ENCODE measurements at places on chromosomes 7 and 10.

GRCh38 chr10:73017955-73018480 is 63.4 kb upstream of the PLA2G12B start:
- no peak for DNase-seq

GRCh38 chr7:16014031-16014430 is 327.5 kb upstream of the MEOX2 start:
- no peak for DNase-seq

GRCh38 chr7:54978364-54979116 is 40.3 kb upstream of the EGFR start:
- DNase-seq, result no peak

DNA sequence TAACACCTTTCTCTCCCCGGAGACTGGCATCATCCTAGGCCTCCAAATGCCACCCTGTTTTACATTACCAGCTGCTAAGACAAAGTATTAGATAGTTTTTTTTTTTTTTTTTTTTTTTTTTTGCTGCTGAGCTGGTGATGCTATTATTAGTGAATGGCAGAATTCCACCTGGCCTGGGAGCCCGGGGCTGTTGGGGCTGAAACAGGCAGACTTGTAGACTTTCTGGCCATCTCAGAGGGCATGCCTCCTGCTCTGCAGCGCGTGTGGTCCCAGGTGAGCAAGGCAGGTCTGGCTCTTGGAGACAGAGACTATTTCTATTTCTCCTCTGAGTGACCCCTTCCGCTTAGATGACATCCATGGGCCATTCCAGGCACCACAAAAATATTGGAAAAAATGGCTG is 104.2 kb downstream of the EMX2 start:
- no peak for DNase-seq

GRCh38 chr7:12737373-12737772 is 49.9 kb downstream of the ARL4A start:
- DNase-seq, result no peak

GRCh38 chr10:60650378-60650800 is 127.9 kb upstream of the CDK1 start:
- DNase-seq, result no peak

DNA sequence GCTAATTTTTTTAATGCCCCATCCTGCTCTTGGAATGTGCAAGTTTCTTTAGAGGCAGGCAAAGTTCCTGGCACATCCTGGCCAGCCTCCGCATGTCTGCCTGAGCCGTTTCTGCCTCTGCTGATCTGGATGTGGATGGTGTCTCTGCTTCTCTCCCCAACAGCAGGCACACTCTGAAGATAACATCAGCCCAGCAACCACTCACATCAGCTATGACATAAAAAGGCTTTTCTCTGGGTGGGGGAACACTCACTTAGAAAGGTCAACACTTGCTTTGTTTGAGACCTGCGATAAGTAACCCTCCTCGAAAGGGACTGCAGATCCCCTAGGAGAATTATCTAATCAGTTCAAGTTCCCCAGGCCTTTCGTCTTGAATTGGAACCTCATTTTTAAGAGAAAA is 142.9 kb downstream of the FGFR2 start:
- no peak for DNase-seq

DNA sequence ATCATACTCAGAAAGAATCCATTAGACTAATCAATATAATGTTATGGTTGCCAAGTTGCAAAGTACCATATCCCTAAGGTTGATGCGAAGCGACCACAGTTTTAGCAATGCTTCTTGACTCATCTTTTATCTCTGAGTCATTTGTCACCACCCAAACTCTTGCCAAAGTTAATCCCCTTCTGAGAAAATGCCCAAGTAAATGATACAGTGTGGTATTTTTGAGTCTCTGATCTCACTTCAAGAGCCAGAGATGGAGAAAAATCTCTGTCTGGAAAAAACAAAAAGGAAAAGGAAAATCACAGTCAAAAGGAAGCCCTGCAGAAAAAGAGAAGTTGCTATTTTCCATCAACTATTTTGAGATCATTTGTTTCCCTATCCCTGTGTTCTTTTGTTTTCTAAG is 26.7 kb upstream of the OTUD1 start:
- DNase-seq, result no peak

DNA sequence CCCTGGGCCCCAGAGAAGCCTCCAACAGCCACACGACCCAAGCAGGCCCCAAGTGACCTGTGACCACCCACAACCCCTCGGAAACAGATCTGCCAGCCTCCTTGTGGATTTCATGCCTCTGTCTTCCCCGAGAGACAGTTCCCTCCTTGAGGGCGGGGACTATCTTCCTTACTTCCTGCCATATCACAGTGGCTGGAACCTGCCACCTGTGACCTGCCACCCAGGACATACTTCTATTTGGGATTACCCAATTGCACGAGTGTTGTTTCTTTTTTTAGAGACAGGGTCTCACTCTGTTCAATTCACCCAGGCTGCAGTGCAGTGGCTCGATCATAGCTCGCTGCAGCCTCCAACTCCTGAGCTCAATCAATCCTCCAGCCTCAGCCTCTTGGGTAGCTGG is 25.9 kb downstream of the TNRC18 start:
- DNase-seq, result no peak

GRCh38 chr7:137036768-137037167 is 168.3 kb downstream of the CHRM2 start:
- DNase-seq, result no peak

DNA sequence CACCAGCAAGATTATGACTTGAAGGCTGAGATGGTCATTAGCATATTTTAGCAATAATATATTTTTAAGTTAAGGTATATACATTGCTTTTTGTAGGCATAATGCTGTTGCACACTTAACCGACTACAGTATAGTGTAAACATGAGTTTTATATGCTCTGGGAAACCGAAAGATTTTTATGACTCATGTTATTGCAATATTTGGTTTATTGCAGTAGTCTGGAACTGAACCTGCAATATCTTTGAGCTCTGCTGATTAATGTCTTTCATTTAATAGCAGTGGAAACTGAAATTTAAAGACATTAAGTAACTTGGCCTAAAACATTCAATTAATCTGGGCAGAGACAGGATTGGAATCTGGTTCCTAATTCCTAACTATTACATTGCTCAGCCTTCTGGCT is 266.7 kb upstream of the PLXDC2 start:
- no peak for DNase-seq

DNA sequence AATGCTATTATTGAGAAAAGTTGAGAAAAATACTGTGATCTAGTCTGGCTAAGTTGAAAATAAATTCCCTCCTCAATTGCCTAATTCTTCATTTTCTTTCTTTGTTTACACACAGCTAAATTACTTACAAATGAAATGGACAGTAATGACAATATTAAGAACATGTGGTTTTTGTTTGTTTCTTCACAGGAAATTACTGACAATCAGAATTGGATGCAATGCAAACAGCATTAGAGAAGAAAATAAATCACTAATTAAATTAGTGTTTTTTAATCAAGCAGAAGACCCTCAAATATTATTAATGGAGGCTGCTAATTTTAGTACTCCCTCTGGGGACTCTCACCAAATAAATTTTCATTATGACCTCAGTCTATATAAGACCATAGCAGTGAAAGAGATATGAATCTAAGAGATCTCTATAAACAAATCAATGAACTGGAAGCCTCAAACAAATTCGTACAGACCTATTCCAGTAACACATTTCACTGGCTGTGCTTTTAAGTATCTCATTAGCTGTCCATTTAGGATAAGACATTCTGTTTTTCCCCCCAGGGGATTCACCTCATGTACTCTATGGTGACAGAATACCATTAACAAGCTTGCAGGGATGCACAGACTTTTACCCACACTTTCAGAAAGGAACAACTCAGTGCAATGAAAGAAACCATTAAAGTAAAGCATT is 202.0 kb upstream of the DGKB start:
- no peak for DNase-seq

- DNase-seq, result no peak
Observed at GRCh38 chr7:138091032-138091431, 14.8 kb downstream of the AKR1D1 start.

DNA sequence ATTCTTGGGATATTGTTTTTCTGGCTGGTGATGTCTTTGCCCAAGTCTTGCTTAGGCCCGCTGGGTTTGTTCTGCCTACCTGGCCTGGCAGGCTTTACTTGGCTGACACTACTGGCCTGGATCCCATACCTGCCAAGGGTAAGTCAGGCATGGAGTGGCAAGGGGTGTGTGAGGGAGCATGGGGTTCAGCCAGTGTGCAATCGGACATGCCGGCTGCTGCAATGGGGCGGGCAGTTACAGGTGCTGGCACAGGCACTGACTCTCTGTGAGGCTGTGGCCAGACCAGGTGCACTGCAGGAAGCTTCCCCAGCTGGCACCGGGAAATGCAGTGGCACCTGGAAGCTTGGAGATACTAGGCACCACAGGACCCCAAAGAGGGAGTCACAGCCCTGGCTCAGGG is 168.4 kb downstream of the PON1 start:
- DNase-seq, result no peak

- peak; percentile 16 for DNase-seq
Observed at GRCh38 chr10:22550732-22551131, 163.6 kb downstream of the PIP4K2A start.

- no peak for DNase-seq
Observed at GRCh38 chr10:121102706-121103105, 251.5 kb downstream of the WDR11 start.

GRCh38 chr10:112071596-112072133 is 111.9 kb downstream of the GPAM start:
- no peak for DNase-seq

GRCh38 chr7:107267138-107267537 is 98.3 kb downstream of the HBP1 start:
- no peak for DNase-seq

DNA sequence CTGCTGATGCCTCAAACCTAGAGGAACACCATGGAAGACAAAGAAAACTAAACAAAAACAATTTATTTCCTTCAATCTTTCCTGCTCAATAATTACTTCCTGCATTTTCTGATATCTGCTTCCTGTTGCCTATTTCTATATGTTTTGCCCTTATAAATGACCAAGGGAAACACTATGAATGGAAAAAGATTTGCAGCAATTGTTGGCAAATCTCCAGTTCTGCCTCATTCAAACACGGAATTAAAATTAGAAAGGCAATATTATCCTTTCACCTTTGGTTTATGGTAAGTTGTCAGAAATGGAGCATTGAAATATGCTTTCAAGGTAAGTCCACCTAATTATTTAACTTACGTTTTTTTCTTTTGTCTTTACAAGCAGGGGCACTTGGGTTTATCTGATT is 552.2 kb upstream of the ANKRD30A start:
- no peak for DNase-seq

- DNase-seq, result no peak
Observed at GRCh38 chr7:47310020-47310419, 271.9 kb downstream of the TNS3 start.

DNA sequence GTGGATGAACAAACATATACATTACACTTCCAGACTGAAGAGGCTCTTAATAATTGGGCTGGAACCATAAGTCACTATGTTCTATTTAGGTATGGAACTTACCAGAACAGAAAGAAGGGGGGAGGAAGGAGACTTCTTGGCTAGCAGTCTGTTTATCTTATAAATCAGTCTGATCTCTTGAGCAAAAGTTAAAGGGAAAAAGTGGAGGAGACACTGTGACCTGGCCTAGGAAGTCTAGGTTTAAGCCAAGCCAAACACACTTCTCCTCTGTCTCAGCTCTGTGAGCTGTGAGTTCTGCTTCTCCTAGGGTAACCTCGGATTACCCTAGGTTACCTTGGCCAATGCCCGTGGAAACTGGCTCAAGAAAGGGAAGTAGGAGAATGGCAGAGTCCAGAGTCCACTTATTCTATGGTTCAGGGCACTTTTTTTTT is 95.2 kb downstream of the PFKFB3 start:
- no peak for DNase-seq

DNA sequence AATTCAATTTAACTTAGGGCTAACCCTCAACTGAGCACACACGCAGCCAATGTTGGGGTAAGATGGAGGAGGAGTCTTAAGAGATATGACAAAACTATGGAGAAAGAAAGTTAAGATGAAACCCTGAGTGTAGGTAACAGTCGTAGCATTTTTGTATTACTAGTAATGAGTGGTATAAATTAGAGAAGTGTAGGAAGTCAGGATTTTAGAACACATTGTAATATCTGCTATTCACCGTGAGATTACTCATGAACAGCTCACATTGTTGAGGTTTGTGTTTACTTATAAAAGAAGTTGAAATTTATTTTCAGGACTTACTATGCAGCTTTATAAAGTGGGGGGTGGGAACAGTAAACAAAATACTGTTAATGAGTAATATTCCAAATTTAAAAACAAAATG is 107.2 kb downstream of the ARHGAP21 start:
- no peak for DNase-seq

DNA sequence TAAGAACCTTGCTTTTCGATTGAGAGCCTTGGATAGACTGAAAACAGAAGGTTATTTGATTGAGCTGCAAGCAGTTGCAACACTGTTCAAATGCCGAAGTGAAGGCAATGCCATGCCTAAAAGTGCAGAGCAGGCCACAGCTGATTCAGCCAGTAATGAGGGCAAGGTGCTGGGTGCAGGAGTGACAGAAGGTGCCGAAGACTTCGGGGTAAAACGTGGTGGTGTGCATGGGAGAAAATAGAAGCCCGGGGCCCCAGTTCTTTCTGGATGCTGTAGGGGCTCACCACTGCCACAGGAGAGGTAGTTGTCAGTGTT is 43.6 kb upstream of the GATAD1 start:
- no peak for DNase-seq

GRCh38 chr7:8684426-8684825 is 251.0 kb downstream of the NXPH1 start:
- no peak for DNase-seq

DNA sequence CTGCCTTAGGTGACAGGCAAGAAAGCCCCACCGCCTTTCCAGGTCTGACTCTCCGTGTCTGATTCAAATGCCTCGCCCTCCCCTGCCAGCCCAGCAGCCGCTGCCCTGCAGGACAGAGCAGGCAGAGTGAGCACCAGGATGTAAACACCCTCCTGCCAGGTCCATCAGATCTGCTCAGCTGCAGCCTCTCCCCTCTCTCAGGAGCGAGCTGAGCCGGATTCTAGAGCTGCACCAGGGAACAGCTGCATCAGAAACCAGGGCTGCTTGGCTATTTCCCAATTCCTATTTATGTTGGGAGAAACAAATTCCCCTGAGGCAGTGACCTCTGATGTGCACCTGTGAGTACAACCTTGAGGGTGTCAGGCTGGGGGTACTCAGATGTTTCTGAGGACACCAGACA is 121.5 kb upstream of the ZMIZ1 start:
- no peak for DNase-seq

- DNase-seq, result no peak
Observed at GRCh38 chr7:147700702-147701101, 889.9 kb upstream of the C7orf33 start.

DNA sequence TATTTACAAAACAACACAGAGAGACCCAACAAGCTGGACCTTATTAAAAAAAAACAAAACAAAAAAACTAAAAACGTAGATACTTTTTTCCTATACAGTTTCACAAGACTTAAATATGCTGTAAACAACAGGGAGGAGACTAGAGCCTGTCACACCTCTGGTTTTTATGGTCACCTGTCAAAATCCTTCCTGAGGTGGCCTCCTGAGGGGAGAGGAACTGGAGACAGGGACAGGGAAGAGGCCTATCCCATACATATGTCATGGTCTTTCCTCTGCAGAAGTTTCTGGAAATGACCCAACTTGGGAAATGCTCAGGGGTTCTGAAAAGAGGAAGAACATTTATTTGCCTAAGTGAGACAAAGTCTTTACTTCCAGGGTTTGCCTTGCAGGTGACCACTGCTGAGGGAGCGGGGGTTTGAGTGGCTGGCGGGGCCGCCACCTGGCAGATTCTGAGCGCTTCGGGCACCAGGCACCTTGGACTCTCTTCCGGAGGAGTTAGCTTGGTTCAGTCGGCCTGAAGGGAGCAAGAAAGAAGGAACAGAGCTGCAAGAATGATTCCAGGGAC is 18.3 kb downstream of the CPA1 start:
- DNase-seq, result no peak

GRCh38 chr7:93055543-93056107 is 62.2 kb downstream of the SAMD9 start:
- DNase-seq, result no peak

Data from HCT116 (cell line).